ENCODE measurements at places on chromosomes 3 and 15.

GRCh38 chr3:64789111-64789510, 101.3 kb upstream of the ADAMTS9 start:
- DNase-seq = no peak

DNA sequence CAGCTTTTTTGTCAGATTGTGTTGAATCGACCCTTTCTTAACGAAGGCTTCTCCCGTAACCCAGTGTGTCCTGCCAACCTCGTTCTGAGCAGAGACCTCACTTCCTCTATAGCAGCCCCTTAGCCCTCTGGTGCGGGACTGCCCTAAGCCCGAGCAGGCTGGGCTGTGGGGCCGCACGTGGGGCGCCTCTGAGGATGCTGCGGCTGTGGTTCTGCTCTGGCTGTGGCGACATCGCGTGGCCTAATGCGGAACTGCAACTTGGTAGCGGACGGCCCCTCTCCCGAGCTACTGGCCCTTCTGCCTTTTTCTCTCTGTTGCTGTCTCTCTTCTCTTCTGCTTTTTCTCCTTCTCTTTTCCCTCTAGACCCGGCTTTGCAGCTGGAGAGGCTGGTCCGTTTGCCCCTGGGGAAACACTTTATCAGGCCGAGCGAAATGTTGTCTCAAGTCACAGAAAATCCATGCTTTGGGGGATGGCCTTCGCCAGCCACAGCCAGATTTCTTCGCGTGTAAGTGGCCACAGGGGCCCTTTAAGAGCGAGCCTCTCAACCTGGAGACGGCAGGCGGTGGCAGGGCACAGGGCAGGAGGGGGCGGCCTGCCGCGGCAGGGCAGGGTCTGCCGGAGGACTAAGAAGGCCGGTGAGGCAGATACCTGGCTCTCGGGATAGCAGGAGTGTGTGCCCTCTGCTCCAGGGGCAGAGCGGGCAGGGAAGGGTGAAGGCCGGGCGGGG, 19.4 kb upstream of the KIF23 start:
- peak; percentile 85 for DNase-seq

DNA sequence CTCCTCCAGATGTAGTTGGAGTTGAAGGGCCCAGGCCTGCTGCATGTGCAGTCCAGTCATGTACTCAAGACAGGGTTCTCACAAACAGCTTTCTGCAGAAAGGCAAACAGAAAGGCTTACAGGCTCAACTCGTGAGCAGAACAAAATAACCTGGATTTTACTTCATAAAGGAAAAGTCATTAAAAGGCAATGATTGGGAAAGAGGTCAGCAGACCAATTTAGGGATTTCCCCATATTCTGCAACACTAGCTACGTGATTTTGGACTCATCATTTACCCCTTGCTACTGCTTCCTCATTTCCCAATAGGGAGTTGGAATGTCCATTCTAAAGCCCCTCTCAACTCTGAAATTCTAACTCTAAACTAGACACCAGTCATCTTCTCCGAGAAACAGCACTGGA, 18.1 kb downstream of the METTL6 start:
- no peak for DNase-seq

DNA sequence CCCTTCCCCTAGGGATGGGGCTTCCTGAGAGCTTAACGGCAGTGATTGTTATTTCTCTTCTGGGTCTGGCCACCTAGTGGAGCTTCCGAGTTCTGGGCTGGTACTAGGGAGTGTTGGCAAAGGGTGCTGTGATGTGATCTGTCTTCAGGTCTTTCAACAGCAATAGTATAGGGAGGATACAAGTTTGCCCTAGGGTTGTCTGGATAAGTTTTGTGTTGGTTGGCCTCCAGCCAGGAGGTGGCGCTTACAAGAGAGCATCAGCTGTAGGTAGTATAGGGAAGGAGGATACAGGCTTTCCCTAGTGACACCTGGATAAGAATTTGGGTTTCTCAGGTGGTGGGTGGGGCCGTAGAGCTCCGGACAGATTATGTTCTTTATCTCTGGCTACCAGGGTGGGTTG, 19.2 kb upstream of the CPOX start:
- peak; percentile 6 for DNase-seq

DNA sequence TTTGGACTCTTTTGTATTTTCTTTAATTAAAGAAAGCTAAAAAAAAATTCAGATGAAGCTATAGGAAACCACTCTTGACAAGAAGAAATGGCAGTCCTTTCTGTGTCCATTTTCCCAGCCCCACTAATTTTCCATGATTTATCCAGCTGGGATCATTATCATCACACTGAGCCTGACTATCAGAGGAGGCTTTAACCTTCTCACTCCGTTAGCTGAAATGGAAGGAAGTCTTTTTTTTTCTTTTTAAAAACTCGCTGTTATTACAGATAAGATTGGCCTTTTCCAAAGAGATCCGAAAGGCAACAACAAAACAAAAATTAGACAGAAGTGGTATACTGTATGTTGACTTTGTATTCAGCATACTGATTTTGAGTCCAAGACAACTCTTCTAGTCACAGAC, 366.2 kb upstream of the ROPN1 start:
- no peak for DNase-seq

- DNase-seq = no peak
These were observed 103.6 kb downstream of the ALDH1A2 start for GRCh38 chr15:57961919-57962318.

DNA sequence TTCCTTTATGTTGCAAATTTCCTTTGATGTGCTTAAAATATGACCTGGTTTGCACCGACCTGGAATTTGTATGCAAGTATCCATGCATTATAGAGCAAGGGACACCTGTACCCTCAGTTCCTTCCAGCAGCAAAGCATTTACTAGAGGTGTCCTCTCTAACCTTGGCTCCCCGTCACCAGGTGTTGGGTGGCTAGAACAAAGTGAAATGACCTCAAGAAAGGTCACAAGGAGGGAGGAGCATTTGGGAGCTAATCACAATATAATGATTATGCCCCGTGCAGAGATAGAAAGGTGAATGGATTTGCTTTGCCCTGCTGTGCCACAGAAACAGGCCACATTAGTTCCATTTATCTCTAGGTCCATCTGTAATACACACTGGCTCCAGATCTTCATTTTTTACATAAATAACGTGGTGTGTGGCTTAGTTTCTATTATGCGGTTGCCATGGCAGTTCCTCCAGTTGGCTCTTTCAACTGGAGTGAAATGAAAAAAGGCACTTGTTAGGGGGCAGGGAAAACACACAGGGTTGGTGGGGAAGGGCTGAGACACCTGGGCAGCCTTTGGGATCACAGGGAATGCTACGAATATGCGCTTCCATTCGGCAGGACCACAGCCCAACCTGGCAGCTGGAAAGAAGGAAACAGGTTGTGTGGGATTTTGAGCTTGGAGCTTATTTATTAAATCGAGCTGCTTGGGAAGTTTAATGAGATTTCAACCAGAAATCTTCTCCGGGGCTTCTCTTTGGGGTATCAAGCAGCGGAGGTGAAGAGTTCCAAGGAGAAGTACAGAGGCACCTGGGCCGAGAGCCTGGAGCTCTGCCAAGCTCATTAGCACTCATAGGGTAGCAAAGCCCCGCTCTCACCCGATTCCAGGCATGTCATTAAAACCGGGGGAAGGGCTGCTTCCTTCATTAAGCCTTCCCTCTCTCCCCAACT, 233.5 kb upstream of the ST8SIA2 start:
- no peak for DNase-seq

DNA sequence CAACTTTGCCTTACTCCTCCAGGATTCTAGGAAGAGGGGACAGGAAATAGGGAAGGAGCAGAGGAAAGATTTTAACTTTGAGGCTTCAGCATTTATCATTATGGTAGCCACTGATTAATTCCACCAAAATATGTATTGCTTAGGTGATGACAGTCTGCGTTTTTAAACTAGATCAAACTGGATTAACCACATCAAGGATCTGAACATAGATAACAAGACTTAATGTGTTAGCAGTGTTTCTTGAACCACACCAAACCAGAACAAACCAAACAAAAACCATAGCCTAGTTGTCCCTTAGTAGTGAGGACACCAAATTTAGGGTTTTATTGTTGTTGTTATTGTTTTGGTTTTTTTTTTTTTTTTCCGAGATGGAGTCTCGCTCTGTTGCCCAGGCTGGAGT, 113.5 kb upstream of the LMOD3 start:
- no peak for DNase-seq

DNA sequence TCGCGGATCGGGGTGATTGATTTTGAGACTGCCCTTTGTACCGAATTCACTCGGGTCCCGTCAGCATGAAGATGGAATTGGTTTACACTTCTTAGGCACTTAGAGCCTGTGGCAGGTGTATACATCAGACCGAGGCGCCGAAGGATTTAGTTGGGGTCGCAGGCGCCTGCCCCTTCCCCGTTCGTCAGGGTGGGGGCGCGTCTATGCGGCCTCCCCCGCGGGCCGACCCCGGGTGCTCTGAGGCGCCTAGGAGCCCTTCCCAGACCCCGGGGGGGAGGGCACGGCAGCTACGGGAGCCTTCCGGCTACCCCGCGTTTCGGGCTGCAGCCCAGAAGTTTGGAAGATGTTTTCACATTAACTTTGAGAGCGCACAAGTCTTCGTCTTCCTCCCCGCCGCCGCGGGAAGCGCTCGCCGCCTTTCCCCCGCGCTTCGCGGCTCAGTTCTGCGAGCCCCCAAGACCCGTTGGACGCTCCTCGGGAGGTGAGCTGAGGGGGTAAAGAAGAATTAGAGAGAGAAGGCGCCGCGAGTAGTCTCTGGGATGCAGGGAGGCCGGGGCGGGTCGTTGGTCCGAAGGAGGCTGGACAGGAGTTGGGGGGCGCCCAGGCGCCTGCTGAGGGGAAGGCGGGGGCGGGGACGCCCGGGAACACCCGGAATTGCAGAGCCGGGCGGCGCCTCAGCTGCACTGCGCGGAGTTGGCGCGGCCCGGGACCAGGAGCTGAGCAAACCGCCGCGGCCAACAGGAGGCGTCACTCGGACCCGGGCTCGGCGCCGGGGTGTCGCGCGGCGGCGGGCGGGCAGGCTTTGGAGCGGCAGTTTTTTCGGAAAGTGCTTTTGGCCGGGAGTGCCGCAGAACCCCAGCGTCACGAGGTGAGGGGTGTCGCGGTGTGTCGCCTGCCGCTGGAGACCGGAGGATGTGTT, 780 bp downstream of the TIPARP start:
- DNase-seq = peak; percentile 59
